ENCODE measurements at places on chromosomes 4 and X.

DNA sequence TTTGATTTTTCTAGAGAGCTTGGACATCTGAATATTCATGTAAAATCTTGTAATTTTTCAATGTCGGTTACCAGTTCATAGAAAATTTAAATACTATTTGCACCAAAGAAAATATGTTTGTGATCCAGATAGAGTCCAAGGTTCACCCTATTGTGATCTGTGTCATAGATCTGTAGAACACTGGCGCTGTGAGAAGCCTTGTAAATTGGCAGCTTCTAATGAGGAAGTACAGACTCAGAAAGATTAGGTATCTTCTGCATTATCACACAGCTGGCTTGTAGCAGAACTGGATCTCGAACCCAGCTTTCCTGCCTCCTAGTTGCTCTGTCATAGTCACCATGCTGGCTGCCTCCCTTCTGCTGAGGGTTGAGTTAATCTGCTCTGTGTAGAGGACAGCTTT, 106.5 kb upstream of the PAK3 start:
- DNase-seq: no peak

DNA sequence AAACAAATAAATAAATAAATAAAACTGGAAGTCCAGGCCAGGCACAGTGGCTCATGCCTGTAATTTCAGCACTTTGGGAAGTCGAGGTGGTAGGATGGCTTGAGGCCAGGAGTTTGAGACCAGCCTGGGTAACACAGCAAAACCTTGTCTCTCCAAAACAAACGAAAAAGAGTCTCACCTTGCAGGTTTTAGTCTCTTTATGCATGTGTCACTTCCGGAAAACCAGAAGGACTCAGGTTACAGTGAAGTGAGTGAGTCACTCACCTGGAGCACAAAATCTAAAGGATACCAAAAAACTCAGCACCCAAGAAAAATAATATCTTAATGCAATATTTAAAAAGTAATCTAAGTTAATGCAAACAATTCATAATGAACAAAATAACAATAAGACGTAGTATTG, 20.1 kb upstream of the SLC34A2 start:
- no peak for DNase-seq

DNA sequence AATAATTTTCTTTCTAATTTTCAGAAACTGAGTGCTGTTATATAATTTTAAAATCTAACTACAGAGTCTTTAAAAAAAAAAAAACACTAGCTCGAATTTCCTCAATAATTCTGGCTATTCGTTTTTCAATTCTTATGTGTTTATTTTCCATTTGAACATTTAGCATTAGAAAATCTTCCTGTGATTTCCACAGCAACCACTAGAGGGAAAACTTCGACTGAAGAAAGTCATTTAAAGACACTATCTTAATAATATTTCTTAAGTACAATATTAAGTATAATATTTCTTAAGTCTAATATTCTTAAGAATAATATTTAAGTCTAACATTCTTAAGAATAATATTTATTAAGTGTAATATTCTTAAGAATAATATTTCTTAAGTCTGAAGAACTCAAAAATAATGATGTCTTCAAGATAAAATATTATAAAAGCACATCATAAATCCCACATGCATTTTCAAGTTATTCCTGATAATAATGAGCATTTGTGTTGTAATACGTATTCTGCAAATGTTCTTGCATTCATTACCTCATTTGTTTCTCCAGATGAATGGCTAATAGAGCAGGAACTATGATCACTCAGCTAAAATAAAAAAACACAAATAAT, 118.4 kb upstream of the WDR17 start:
- DNase-seq: no peak

GRCh38 chr4:39732728-39733127, 34.8 kb downstream of the UBE2K start:
- no peak for DNase-seq

- no peak for DNase-seq
These were observed 15.0 kb downstream of the BOD1L1 start for GRCh38 chr4:13612569-13612968.

GRCh38 chr4:140003876-140004548, 150.0 kb downstream of the MAML3 start:
- no peak for DNase-seq

- no peak for DNase-seq
These were observed 131.9 kb downstream of the FHIP1A start for GRCh38 chr4:151540728-151541388.

GRCh38 chr4:76311896-76312331, 5.4 kb downstream of the STBD1 start:
- DNase-seq: peak; percentile 35

GRCh38 chrX:115503099-115503498, 57.9 kb upstream of the PLS3 start:
- no peak for DNase-seq

DNA sequence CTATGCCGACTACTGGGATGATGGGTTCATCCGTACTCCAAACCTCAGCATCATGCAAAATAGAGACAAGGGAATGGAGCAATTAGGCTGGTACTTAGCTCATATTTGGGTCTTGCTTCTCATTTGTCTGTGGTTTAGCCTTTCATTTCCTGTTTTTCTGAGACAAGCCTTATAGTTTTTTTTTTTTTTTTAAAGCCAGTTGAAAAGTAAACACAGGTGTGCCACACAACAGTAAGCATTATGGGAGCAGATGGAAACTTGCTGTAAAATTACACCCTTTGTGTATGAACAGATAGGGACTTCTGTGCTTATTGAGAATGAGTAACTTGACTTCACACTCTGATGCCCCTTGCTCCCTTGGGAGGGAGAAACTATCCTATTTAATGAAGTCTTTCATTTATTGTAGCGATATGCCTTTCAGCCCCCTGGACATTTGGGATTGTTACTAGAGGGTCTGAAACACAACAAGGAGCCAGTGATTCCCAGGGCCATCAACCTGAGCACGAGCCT, 13.7 kb downstream of the RASSF6 start:
- no peak for DNase-seq

DNA sequence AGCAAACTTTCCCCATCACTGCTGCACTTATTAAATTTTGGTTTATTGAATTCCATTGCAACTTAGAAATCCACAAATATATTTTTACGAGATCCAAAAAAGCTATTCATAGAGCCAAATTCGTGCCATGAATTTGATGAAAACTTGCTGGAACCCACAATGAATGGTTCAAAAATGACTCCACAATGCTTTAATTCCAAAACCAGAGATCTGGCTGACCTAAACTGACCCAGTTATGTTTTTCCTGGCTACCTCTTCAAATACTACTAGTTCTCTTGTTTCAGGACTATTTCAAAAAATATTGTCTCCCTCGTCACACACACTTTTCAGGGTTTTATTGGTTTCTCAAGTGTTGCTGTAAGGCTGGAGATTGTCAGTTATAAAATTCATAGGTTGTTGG, 474.8 kb downstream of the PDGFC start:
- no peak for DNase-seq

DNA sequence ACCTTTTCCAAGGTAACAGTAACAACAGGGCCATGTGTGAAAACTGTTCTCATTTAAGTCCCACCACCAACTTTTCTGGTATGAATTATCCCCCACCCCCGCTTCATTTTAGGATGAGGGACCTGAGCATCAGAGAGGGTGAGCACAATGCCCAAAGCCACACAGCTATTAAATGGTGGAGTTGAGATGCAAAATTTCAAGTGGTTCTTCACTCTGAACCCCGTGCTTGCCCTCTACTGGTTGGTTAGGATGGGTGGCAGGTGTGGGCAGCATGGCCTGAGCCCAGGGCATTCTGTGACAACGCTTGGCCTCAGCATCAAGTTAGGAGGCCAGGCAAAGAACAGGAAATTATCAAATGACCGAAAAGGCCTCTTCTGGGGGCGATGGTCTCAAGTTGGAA, 33.5 kb downstream of the MED28 start:
- no peak for DNase-seq

GRCh38 chr4:17027495-17027894, 129.1 kb upstream of the LDB2 start:
- no peak for DNase-seq
